ENCODE measurements at places on chromosomes 6 and 20.
A peak's percentile ranks its signal among the peaks of the same experiment; 100 is the strongest.

DNA sequence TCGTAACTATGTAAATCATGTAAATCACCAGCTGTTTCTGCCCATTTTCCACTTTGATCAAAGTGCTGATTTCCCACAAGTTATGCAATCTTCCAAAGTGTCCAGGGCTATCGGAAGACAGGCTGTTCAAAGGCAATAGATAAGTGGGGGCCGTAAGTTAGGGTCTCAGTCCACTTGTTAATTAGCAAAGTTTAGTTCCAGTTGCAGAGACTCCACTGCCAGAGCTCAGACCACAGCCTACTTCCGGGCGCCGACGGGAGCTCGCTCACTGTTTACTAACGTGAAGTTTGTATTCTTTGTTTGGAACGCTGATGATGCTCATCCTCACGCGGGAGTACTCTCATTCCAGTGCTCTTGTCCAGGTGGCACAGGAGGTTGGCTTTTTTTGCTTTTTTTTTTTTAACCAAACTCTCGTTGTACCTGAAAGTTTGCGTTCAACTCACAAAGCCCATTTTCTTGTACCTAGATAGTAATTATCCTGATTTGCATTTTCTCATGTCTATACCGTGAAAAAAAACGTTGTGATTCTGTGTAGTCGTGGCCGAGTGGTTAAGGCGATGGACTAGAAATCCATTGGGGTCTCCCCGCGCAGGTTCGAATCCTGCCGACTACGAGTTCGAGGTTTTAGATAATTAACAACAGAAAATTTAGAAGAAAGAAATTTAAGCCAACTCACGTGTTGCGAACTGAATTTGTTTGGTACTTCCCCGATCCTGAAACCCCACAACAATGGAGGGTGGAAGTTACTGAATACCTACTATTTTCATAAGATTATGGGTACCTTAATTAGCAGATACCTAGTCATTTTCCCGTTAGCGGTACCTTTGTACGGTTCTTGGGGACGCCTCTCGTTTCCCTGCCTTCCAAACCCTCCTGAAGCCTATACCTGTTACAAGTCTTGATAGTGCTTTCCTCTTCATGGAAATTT lies 29.9 kb upstream of the ZNF184 start:
- DNase-seq, result peak; percentile 30

GRCh38 chr20:32240205-32240604 lies 32.5 kb downstream of the POFUT1 start:
- DNase-seq, result no peak

GRCh38 chr6:57033228-57033627 lies 13.3 kb upstream of the KIAA1586 start:
- no peak for DNase-seq

DNA sequence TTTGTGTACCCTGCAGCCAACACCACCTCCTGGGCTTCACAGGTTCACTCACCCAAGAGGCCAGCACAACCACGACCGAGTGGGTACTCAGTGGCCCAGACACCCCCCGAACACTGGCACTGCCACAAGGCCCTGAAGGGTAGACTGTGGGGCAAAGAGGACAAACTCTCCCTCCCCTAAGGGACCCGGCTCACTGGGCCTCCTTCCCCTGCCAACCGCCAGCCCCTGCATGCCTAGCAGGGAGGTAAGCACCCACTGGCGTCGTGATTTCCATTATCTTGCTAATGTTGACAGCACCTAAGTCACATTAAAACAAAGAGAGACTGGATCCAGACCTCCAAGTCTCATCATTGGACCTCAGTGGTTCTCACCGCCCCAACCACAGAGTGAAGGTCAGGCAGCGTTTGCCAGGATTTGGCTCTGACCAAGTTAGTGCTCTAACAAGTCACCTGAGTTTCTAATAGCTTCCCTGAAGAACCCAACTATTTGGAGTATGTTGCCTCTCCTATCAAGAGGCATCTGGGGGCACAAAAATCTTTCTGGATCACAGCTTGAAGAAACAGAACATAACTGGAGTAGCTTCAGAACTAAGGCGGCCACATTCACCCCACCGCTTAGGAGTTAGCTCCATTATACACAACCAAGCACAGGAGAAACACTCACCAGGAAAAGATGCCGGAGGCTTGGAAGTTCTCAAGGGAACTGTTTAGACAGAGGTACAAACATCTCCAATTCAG lies 14.0 kb upstream of the APMAP start:
- no peak for DNase-seq

DNA sequence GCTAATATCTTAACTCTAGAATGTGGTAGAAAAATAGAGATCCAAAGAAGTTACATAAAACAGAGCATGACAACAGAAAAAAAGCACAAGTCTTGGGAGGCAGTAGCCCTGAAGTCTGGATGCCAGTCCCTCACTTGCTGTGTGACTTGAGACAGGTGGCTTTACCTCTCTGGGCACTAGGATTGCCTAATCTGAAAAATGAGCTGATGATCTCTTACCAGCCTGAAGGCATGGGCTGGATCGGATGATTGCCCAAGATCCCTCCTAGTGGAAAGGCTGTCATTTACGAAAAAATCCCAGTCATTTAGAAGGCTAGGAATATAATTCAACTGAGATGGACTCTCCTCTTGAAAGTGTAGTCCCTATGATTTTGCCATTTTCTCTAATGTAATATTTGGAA lies 10.9 kb upstream of the GCM1 start:
- DNase-seq, result no peak

DNA sequence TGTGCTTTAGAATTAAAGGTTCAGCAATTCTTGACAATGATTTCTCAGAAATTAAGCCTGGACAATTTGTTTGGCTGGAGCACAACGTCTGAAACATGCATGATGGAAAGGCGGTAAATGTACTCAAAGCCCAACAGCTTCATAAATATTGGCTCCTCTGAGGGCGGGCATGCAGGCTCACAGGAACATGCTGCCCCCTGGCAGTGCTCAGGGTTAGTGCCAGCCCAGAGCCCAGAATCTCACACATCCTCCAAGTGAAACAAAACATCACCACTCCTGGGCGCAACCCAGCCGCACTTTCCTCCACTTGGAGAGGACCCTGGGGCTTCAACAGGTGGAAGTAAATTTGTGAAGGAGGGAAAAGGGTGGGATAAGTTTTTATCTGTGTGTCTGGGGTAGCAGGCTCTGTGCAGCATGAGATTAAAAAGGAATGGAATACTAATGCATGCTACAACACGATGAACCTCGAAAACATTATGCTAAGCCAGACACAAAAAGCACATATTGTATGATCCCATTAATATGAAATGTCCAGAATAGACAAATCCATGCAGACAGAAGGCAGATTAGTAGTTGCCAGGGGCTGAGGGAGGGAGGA lies 54.1 kb upstream of the PTPRT start:
- no peak for DNase-seq

DNA sequence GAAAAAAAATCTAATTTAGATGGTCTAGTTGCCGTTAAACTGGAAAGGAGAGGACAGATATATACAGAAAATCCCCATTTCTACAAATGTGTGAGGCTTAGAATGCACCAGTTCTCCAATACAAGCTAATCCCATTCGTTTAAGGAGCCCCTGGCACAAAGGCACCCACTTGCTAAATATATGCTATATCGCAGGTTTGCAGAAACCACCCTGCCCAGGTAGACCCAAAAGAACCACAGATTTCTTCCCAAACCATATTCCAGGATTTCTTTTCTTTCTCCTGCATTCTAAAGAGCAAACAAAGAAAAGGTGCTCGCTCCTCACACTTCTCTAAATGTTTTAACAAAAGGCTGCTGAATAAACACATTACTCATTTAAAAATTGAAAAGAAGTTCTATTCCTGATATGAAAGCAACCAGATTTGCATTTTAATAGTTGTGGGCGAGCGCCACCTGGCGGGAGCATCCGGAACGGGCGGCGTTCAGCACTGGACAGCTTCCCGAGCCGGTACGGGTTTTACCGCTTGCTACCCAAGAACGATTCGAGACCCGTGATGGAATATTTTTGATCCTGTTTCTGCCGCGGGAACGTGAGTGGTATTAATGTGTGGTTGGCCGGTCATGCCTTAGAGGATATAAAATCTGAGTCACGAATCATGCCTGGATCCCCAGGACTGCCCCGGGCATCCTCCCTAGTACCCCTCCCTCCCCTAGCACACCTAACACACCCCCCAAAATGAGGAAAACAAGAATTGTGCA lies 2.1 kb downstream of the PTPRT start:
- peak; percentile 45 for DNase-seq

GRCh38 chr6:166554316-166554715 lies 32.2 kb downstream of the RAMACL start:
- DNase-seq, result no peak

- DNase-seq, result no peak
These were observed 6.6 kb downstream of the RNASET2 start for GRCh38 chr6:166949528-166950442.

DNA sequence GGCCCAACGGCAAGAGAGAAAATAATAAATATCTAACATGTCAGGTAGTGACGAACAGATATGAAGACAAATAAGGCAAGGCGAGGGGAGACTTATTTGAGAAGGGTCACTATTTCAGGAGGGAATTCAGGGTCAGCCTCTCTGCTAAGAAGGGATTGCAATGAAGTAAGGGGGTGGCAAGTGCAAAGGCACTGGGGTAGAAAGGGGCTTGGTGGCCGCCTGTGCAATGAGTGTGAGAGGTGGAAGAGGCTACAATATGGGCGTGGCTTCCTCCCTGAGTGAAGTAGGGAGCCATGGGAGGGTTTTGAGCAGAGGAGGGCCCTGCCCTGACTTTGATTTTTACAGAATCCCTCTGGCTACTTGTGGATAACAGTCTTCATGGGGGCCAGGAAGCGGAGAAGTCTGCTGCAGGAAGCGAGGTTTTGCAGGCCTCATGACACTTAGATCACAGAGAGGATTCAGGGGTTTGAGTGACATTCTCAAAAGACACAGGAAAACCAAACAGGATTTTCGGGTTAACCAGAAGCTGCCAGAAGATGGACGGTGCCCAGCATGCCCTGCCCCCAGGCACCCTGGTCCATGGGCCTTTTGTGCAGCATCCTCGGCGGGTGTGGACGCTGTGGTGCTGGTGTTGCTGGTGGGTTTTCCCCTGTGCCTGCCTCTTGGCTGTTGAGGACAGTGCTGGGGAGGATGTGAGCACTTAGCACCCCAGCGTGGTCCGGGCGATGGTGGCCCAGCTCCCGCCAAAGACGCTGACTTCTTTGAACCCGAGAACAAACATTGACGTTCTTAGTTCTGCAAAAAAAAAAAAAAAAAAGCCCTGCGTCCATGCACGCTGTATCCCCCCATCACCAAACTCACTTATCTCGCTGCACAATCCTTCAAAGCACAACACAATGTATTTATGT lies 124.2 kb upstream of the PTPN1 start:
- no peak for DNase-seq

DNA sequence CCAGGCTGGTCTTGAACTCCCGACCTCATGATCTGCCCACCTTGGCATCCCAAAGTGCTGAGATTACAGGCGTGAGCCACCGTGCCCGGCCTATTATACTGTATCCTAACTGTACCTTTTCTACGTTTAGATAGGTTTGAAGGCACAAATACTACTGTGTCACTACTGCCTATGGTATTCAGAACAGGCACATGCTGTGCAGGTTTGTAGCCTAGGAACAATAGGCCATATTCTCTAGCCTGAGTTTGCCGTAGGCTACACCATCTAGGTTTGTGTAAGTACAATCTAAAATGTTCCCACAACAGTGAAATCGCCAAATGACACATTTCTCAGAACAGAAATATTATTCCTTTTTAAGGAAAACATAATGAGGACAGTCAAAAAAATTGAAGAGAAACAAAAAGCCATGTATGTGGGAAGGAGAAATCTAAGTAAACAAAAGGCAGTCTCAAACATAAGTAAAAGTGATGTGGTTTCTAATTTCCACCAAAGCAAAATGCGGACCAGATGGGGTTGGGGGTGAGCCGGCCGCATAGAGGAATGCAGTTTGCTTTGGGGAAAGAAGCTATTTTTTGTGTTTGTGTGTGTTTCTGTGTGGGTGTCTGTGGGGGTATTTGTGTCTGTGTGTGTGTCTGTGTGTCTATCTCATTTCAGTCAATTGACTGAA lies 192.6 kb upstream of the SALL4 start:
- DNase-seq, result no peak

GRCh38 chr20:11379257-11380011 lies 538.3 kb upstream of the BTBD3 start:
- DNase-seq, result no peak

- DNase-seq, result no peak
These were observed 815.8 kb downstream of the MAFB start for GRCh38 chr20:39873286-39873685.

DNA sequence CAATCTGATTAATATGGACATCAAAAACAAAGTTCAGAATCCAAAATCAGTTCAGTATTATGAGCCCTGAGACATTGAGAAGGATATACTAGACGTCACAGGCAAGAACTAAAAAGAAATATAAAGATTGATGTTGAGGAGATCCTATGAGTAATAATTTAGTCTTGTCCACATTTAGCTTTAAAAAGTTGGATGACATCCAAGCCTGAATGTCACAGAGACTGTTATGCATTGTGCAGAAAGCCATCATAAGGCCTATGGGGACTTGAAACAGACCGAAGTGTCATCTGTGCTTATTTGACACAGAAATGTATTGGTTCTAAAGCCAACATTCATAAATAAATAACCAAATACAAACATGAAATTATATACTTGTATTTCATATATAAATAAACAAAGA lies 581.8 kb upstream of the MMS22L start:
- DNase-seq, result no peak

- DNase-seq, result no peak
These were observed 478.3 kb downstream of the FRK start for GRCh38 chr6:115582386-115582785.

DNA sequence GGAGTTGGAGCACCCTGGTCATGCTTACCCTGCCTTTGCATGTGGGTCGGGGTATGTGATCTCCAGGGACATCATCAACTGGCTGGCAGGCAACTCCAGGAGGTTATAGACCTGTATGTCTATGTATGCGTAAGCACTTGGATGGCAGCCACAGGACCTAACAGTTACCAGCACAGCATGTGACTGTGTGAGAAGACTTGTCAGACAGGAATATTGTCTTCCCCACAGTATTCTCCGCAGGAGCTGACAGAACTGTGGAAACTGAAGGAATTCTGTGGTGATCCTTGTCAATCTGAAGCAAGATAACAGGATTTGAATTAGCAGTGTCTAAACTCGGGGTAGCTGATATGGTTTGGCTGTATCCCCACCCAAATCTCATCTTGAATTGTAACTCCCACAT lies 59.2 kb downstream of the TMEM244 start:
- DNase-seq, result no peak

DNA sequence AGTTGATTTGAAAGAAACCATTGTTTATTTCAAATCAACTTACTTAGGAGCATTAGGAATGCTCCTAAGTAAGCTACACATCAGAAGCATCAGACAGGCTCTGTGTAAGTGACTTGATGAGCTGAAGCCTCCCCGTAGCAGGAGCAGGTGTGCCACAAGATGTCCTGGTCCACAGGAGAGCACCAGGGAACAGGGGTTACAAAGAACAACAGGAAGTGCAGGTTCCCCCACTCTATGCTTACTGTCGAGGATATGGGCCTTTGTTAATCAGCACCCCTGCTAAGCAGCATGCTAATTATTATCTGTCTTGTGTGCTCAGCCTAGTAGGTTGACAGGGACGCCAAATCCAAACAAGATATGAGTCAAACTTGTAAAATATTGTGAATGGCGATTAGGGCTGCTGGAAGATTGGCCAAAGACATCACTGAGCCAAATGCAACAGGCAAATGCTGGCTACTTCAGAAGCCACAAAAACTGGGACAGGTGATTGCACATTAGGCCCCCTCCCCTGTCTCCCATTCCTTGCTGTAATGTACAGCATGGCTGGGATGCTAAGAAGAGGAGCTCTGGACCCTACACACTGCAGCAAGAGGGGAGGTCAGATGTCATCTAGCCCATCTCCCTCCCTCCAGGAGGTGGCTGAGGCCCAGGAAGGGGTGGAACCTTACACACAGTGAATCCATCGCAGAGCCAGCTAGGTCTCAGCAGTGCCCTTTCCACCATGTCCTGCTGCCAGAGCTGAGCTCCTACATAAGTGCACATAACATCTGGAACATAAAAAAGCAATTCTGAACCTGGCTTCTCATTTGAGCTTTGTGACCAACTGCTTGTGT lies 939 bp downstream of the TGM3 start:
- DNase-seq, result no peak
